ENCODE measurements at places on chromosomes 16 and 17.

DNA sequence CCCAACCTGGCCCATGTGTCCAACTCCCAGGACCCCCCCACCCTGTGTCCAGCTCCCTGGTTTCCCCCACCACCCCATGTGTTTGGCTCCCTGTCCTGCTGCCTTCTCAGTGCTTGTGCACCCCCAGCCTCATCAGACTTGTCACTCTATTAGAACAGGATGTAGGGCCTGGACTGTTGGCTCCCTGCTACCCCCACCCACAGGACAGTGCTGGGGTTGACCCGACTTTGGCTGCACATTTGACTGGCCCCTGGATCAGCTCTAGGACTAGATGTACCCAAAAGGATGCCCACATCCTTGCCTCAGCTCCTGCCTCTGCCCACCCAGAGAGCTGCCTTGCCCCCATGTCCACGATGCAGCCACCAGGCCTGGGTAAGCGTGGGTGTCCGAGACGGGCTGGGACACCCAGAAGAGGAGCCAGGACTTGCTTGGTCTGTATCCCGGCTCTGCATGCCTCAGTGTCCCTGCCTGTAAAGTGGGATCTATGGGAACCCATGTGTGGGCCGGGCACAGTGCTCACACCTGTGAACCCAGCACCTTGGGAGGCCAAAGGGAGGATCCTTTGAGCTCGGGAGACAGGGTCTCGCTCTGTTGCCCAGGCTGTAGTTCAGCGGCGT, 1.5 kb upstream of the CCDC57 start:
- DNase-seq = no peak

DNA sequence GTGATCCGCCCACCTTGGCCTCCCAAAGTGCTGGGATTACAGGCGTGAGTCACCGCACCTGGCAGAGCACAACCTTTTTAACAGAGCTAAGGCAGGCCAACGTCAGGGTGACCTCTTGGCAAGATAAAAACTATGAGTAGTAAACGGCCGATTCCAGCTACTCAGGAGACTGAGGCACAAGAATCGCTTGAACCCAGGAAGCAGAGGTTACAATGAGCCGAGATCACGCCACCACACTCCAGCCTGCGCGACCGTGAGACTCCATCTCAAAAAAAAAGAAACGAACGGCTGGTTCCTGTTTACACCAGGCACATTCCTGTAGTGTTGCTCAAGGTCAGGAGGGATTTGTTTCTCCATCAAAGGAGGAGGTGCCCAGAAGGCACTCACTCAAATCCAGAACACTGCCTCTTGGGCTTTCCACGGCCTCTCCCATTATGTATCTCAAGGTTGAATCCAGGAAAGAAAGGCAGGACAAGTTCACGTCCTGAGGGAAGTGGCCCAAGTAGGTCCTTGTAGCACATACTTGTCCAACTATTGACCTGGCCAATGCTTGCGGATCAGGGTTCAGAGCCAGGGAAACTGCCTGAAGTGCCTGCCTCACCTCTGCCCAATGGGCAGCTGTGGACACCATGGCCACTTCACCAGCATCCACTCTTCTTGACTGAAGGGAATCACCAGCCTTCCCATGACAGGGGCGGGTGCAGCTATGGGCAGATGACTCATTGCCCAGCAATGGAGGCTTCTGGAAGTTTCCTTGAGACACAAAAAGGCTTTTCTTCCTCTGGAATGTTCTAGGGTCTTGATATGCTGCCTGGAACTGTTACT, 13.5 kb downstream of the KNOP1 start:
- DNase-seq = no peak

DNA sequence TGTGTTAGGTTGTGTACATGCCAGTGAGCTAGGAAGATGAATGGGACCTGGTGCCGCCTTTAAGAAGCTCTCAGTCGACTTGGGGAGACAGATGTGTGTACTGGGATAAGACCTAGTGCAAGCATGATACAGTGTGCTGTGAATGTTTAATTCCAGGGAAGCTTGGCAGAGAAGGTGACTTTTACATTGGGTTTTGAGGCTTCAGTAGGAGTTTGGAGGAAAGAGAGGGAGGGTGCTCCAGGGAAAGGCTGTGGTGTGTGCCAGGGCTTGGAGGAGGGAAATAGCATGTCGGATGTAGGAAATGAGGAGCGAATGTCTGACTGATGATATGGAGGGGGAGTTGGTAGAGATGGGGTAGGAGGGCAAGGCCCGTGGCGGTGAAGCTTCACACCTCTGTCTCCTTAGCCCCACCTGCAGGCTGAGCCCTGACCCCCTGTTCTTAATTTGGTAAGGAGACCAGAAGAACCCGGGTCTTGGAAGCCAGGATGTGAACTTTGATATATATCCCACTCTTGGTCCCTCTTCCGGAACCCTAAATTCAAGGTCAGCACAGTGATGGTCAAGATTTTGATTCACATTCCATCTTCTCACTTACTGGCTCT, 76.6 kb downstream of the PLCG2 start:
- no peak for DNase-seq

- no peak for DNase-seq
Observed at GRCh38 chr16:30797670-30798309, 10.8 kb upstream of the ZNF629 start.

- DNase-seq = no peak
Observed at GRCh38 chr17:55440391-55440790, 18.8 kb upstream of the MMD start.

DNA sequence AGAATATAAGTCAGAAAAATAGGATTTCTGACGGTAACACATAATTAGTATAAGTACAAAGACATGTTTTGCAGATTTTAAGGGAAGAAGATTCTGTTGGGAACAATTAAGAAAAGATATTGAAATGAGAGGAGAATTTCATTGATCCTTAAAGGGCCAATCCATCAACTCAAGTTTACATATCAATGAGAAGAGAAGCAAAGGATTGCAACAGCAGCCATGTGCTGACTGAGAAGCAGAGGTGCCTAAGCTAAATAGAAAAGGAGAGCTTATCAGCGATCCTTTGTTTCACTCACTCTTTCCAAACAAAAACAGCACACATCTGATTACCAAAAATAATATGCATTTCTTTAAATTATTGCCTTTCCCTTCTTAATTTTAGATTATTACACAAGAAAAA, 94.6 kb downstream of the ITFG1 start:
- DNase-seq = no peak

GRCh38 chr16:81785138-81785924, 6.2 kb downstream of the PLCG2 start:
- DNase-seq = no peak

DNA sequence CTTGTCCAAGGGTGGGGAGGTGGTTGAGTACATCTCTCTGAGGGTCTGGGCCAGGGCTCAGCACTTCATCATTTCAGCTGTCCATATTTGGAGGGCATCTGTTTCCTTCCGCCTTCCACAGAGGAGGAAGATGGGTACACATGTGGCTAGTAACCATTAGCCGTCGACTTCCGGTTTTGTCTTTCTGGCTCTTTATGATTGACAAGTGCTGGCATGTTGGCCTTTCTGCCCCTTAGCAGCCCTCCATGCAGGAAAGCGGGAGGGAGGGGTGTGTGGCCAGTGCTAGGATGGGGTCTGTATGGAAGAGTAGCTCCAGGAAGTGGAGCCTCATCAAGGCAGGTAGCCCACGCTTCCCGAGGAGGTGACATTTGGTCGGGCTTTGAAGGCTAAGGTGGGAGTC, 69.6 kb downstream of the RAI1 start:
- no peak for DNase-seq

- no peak for DNase-seq
Observed at GRCh38 chr17:4201226-4201625, 58.2 kb downstream of the CYB5D2 start.

GRCh38 chr16:28317040-28317880, 24.9 kb downstream of the SBK1 start:
- peak; percentile 79 for DNase-seq

DNA sequence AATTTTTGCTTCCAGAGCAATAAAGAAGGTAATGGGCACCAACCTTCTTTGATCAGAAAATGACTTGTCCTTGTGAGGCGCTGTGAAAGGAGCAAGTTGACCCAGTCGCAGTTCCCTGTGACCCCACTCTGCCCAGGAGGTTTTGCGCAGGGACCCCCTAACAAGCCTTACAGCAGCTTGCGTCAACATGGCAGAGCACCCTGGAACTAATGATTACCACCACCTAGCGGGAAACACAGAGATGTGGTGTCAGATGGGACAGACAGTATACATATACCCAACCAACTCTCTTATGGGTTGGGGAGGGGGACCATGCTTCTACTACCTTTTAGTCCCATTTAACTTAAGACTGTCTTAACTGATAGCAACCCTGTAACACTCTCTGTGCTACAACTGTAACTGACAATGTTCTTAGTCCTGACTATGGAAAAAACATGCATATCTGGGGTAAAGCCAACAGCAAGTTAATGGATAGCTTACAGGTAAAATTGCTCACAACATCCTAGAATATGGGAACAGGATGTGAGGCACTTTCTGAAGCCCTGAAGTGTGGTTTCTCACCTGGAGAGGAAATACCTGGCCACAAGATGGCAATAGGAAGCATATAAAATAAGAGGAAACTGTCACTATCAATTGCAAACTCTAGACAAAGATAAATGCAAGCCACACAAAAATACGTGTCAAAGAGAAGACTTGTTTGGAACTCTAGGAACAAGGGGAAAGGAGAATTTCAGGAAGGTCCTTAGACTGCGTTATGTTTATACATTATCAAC, 3.0 kb downstream of the KARS1 start:
- no peak for DNase-seq

DNA sequence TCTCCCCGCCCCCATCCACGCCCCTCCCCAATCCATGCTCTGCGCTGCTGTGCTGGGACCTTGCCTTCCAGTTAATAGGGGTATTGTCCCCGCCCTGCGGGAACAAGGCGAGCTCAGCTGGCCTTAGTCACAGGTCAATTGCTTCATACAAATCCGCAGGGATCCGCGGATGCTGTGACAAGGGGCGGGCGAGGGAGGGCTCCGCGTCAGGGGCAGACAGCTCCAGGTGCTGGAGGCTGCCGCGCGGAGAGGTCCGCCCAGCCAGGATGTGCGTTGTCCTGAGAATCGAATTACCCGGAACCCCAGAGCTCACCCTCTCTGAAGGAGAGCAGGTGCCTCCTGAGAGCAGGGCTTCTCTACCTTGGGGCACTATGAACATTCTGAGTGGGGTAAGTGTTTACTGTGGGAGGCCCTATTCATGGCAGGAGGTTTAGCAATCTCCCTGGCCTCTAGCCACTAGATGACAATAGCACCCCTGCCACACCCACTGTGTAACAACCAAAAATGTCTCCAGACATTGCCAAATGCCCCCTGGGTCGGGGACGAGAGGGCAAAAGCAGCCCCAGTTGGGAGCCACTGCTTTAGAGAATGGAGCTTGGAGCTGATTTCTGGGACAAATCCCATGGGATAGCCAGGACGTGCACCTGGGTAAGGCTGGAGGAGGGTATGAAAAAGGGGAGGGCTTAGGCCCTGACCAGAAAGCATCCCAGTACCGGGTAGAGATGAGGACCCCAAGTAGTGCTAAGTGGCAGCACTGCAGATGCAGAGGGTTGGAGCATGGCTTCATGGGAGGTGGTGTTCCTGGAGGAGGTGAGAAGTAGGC, 138.2 kb downstream of the CYLD start:
- DNase-seq = no peak

- no peak for DNase-seq
Observed at GRCh38 chr17:62822080-62822904, 14.2 kb upstream of the MARCHF10 start.

- DNase-seq = no peak
Observed at GRCh38 chr16:55478827-55479429, at the start of gene MMP2. Gene MMP2 (plus strand): TSS chr16:55479198. CDS start chr16:55479480, 282 bp downstream.

DNA sequence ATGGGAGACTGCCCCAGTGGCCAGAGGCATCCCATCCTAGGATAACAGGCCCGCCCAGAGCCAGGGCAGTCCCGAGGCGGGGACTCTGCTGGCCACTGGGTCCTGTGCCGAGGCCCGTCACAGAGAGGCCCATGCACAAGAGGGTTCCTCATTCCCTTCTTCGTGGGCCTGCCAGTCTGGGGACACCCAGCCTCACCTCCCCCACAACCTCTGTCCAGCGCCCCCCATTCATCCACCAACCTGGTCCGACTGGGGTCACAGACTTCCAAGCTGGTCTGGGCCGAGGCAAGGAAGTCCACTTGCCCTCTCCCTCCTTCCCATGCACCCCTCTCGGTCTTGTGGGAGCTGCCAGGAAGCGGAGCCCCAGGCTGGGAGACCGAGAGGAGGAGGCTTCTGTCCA, 94.2 kb upstream of the PLCG2 start:
- no peak for DNase-seq

DNA sequence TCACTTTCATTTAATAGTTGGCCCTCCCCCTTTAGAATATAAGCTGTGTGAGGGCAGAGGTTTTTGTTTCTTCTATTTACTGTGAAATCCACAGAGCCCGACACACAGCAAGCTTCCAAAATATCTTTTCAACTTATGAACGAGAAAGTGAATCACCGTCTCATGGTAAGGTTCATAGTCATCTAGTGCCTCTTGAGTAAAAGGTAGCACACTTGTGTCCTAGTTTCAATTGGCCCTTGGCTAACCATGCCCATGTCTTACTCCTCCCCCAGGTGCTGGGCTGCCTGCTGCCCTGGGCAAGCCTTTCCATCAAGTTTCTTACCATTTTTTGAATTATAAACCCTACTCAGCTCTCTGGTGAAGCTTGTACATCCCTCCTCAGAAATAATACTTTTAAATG, 12.4 kb upstream of the GP2 start:
- DNase-seq = no peak

DNA sequence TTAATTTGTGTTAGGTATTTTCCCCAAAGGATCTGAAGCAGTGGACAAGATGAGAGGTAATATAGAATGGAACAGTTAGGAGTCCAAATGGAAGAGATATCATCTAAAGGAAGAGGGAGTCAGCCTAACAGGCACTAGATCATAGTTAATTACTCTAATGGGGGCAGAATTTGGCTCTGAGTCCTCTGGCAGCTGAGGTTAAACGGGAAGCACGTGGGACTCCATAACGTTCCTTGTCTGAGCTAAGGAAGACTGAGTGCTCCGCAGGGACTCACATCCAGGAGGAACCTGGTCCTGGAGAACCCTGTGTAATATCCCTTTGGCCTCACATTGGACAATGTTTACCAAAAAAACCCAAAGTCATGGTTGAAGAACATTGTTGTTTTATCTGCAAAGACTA, 46.6 kb upstream of the TEX2 start:
- no peak for DNase-seq

- DNase-seq = no peak
Observed at GRCh38 chr16:48330841-48331192, 54.4 kb downstream of the SIAH1 start.

GRCh38 chr16:47750371-47750770, 289.2 kb downstream of the PHKB start:
- DNase-seq = no peak

DNA sequence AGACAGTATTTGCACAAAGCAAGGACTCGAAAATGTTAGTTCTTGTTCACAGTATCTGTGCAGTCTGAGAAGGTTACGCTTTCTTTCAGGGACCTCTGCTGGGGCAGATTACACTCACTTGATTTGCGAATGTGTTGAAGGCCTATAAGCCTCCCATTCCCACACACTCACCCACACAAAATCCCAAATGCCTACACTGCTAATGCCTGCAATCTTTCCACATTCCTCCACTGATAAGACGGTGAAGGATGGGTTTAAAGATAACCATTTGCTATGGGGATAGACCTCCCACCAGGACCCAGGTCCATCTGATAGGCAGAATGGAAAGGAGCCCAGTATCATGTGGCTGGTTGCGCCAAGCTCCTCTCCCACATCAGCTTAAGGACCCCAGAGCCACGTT, 394.9 kb upstream of the SALL1 start:
- DNase-seq = no peak

- no peak for DNase-seq
Observed at GRCh38 chr17:47717261-47717697, 15.8 kb upstream of the TBX21 start.
